ENCODE measurements at places on chromosomes 16 and 17.
A peak's percentile ranks its signal among the peaks of the same experiment; 100 is the strongest.

DNA sequence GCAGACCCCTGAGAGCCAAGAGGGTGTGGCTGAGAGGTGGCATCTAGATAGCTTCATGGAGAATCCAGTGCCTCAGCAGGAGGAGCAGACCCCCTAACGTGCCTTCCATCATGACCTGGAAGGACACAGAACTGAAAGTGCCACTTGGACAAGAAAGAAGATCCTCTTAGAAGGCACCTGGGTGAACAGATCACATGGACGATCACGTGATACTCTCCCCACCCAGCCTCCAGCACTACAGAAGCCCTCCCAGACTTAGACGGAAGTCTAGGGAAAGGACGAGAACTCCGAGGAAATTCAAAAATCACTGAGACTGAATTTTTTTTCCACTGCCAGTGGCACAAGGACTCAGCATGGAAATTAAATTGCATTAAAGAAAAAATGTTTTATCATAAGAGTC is 113.4 kb downstream of the MRM1 start:
- no peak overlapping the region for H3K4me3 ChIP-seq
- no peak overlapping the region for H3K27ac ChIP-seq
- H3K36me3 ChIP-seq, result no peaks in the 10 kb centered on the region
- no peaks in the 10 kb centered on the region for H3K27me3 ChIP-seq
- H3K4me1 ChIP-seq, result no peaks in the 10 kb centered on the region

DNA sequence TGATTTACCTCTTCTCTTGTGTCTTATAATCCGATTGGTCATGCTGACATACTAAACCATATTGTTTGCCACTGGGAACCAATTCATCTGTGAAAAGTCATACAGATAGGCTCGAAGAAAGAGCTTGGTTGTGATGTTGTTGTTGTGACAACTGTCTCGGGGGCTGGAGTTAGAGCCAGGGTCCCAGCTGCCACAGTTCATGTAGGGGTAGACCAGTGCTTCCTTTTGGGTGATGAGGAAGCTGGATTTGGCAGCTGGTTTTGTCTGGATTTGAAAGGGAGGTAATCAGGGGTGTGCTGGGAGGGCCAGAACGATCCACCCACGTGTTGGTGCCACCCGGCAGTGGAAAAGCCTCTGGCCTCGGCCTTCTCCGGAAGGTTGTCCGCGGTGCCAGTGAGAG is 438.1 kb downstream of the WWOX start:
- no peaks in the 10 kb centered on the region for H3K36me3 ChIP-seq
- no peak for DNase-seq
- no peak overlapping the region for H3K27ac ChIP-seq
- no peaks in the 10 kb centered on the region for H3K4me1 ChIP-seq

DNA sequence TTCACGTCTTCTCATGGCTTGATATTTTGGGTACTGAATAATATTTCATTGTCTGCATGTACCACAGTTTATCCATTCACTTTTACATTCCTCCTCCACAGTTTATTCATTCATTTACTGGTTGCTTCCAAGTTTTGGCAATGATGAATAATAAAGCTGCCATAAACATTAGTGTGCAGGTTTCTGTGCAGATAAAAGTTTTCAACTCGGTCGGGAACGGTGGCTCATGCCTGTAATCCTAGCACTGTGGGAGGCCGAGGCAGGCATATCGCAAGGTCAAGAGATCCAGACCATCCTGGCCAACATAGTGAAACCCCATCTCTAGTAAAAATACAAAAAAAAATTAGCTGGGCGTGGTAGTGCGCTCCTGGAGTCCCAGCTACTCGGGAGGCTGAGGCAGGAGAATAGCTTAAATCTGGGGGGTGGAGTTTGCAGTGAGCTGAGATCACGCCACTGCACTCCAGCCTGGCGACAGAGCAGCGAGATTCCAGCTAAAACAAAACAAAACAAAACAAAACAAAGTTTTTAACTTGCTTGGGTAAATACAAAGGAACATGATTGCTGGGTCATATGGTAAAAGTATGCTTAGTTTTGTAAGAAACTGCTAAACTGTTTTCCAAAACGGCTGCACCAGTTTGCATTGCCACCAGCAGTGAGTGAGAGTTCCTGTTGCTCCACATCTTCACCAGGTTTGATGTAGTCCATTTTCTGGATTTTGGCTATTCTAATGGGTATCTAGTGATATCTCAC is 89.5 kb downstream of the WWP2 start:
- H3K27me3 ChIP-seq, result no peaks in the 10 kb centered on the region
- no peaks in the 10 kb centered on the region for H3K4me1 ChIP-seq
- DNase-seq, result no peak
- no peak overlapping the region for H3K4me3 ChIP-seq

DNA sequence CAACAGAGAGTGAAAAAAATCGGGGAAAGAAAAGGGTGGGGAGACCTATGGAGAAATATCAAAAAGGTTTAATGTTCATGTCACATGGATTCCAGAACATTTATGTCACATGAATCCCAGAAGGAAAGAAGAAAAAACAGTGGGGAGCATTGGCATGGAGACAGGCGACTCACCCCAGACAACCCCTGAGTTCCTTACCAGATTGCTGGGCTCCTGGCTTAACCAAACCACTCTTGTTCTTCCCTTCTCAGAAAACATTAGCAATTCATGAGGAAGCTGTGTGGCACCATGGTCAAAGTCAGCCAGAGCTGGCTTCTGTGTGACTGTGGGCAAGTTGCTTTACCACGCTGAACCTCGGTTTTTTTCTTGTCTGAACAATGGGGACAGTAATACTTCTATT is 49.6 kb upstream of the CLEC19A start:
- H3K4me3 ChIP-seq, result no peak overlapping the region
- H3K27ac ChIP-seq, result no peak overlapping the region
- DNase-seq, result no peak

- H3K27ac ChIP-seq, result no peak overlapping the region
- H3K36me3 ChIP-seq, result no peaks in the 10 kb centered on the region
- no peaks in the 10 kb centered on the region for H3K4me1 ChIP-seq
- H3K4me3 ChIP-seq, result no peak overlapping the region
- no peaks in the 10 kb centered on the region for H3K27me3 ChIP-seq
- DNase-seq, result no peak
Observed at GRCh38 chr17:41338961-41339485, 11.6 kb downstream of the KRT33A start.

- H3K4me3 ChIP-seq, result no peak overlapping the region
- no peaks in the 10 kb centered on the region for H3K27me3 ChIP-seq
- H3K27ac ChIP-seq, result peak overlapping the region; percentile 87
- no peaks in the 10 kb centered on the region for H3K36me3 ChIP-seq
- no peak for DNase-seq
Observed at GRCh38 chr16:89422905-89423630, 67.3 kb downstream of the ANKRD11 start.

DNA sequence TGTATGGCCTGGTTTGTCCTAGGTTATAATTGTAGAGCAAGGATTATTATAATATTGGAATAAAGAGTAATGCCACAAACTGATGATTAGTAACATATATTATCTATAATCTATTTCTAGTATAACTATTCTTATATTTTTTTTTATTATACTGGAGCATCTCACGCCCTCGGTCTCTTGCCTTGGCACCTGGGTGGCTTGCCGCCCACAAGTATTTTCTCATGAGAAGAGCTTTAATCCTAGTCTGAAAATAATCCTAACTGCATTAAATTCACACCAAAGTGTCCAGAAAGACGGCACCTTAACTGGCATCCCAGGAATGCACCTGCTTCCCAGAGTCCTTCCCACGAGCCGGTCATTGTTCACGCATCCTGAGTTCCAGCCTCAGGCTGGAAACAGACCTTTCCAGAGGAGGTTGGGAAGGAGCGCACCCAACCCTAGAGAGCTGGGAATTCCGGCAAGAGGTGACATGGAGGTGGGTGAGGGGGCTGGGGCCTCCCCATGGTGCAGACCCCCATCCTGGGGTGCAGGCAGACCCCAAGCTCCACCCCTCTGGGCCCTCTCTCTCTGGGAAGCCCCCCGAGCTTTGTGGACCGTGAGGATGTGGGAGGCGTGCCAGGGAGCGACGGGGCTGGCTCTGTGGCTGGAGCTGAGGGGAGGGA is 15.9 kb downstream of the CHMP1A start:
- no peaks in the 10 kb centered on the region for H3K27me3 ChIP-seq
- peaks cover 5% of the 10 kb centered on the region for H3K36me3 ChIP-seq
- no peak overlapping the region for H3K4me3 ChIP-seq
- no peak overlapping the region for H3K27ac ChIP-seq

DNA sequence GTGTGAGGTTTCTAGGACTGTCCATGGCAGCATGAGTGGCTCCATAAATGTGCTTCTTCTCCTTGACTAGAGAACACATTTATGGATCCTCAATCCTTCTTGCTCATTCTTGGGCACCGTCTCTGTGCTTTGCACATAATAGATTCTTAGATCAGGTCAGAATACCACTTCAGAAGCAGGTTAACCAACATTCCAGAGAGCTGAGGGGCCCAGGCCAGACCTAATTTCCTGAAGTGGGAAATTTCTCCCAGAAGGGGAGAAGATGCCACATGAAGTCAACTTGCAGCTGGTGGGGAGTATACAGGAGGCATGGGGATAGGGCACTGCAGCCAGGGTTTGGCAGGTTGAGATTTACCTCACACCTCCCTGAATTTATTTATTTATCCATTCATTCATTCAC is 24.4 kb upstream of the VAT1L start:
- no peak for DNase-seq
- H3K36me3 ChIP-seq, result no peaks in the 10 kb centered on the region
- no peak overlapping the region for H3K4me3 ChIP-seq
- H3K27ac ChIP-seq, result no peak overlapping the region
- H3K4me1 ChIP-seq, result no peaks in the 10 kb centered on the region

DNA sequence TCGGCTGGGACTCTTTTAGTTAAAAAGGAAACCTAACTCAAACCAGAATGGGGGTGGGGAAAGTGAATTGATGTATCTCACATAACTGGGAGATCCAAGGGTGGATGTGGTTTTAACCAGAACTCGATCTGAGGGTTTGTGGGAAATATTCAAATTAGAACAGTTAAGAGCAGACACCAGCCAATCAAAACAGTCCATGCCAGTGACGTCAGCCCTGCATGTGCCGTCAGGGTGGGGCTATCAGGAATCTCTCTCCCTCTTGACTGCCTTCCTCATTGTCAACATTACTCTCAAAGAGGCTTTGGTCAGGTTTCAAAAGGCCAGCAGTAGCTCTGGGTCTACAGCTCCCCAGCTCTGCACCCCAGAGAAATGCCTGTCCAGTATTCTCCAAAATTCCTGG is 94.2 kb upstream of the HSBP1 start:
- H3K4me1 ChIP-seq, result peaks cover 5% of the 10 kb centered on the region
- no peaks in the 10 kb centered on the region for H3K36me3 ChIP-seq
- H3K27ac ChIP-seq, result peak overlapping the region; percentile 96
- no peak overlapping the region for H3K4me3 ChIP-seq
- no peaks in the 10 kb centered on the region for H3K27me3 ChIP-seq
- DNase-seq, result no peak

- H3K27ac ChIP-seq, result no peak overlapping the region
- peak; percentile 90 for DNase-seq
Observed at GRCh38 chr17:80263253-80264204, 2.9 kb downstream of the RNF213 start.

GRCh38 chr17:57892820-57893595 is 43.2 kb upstream of the MRPS23 start:
- peak; percentile 93 for DNase-seq
- peak overlapping the region; percentile 40 for H3K27ac ChIP-seq
- H3K4me3 ChIP-seq, result no peak overlapping the region
- peaks cover 4% of the 10 kb centered on the region for H3K4me1 ChIP-seq

- no peaks in the 10 kb centered on the region for H3K4me1 ChIP-seq
- no peak overlapping the region for H3K27ac ChIP-seq
- H3K27me3 ChIP-seq, result no peaks in the 10 kb centered on the region
- H3K4me3 ChIP-seq, result no peak overlapping the region
Observed at GRCh38 chr16:80174416-80174815, 366.4 kb upstream of the DYNLRB2 start.

GRCh38 chr17:40912486-40913210 is 24.8 kb downstream of the KRT23 start:
- no peak for DNase-seq
- H3K4me3 ChIP-seq, result no peak overlapping the region
- H3K36me3 ChIP-seq, result no peaks in the 10 kb centered on the region

GRCh38 chr17:51228161-51228560 is 31.7 kb downstream of the MBTD1 start:
- H3K4me3 ChIP-seq, result no peak overlapping the region
- no peak for DNase-seq
- no peak overlapping the region for H3K27ac ChIP-seq
- H3K36me3 ChIP-seq, result no peaks in the 10 kb centered on the region

DNA sequence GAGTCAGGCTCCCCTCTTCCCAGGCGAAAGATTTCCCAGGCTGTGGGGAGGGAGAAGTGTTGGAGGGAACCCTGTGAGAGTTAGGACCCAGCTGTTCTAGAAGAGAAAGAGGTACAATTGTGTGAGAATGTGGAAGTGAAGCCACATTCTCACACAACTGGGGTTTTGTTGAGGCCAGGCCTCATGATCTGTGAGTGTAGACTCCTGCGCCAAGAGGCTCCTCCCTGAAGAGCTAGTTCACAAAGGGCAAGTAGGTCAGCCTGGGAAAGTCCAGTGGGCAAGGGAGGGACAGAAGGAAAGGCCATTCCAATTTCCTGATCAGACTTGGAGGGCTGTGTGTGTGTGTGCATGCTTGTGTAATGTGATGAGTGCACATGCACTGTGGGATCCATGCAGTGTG is 15.2 kb downstream of the CD300LF start:
- no peak for DNase-seq
- no peak overlapping the region for H3K27ac ChIP-seq
- H3K36me3 ChIP-seq, result no peaks in the 10 kb centered on the region

DNA sequence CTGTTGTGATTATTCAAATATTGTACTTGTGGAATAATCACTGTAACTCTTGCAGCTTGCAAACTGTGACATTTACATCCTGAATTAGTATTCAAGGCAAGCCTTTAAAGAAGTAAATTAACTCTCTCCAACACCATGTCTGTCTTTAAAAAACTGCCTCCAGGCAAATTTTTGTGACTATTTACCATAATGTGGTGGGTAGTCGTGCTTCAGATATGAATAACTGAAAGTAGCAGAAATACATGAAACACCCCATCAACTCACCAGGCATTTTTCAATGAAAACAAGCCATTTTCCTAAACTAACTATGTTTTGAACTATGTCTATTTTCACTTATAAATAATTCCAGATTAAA is 217.4 kb upstream of the PSMD7 start:
- H3K27me3 ChIP-seq, result no peaks in the 10 kb centered on the region
- no peak overlapping the region for H3K27ac ChIP-seq
- no peak for DNase-seq

DNA sequence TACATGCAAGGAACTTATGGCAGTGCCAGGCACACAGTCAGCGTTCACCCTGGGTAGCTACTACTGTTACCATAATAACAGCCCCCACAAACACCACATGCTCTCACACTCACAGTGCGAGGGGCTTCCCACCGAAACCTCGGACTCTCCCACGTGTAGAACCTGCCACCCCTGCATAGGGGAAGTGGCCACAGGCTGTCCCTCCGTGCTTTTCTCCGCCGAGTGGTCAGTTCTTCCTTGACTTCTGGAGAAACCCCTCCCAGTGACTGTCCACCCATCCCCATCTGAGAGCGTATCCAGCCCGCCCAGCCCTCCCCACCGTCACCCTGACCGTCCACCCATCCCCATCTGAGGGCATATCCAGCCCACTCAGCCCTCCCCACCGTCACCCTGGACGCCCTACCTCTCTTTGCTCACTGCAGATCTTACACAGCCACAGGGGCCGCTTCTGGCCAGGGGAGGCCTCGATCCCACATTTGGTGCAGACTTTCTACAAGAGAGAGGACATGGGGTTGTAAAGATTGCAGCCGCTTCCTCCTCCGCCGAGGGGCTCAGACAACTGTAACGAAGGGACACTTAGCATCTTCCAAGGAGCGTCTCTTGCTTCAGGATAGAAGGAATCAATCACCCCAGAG is 71.1 kb downstream of the RPH3AL start:
- H3K27me3 ChIP-seq, result no peaks in the 10 kb centered on the region
- H3K27ac ChIP-seq, result no peak overlapping the region
- DNase-seq, result peak; percentile 32
- H3K4me3 ChIP-seq, result no peak overlapping the region
